Activated CD4-positive, alpha-beta T cell treated with anti-CD3 and anti-CD28 coated beads for 1 hour (primary cell): ENCODE measurements at places on chromosomes 3 and 15.

DNA sequence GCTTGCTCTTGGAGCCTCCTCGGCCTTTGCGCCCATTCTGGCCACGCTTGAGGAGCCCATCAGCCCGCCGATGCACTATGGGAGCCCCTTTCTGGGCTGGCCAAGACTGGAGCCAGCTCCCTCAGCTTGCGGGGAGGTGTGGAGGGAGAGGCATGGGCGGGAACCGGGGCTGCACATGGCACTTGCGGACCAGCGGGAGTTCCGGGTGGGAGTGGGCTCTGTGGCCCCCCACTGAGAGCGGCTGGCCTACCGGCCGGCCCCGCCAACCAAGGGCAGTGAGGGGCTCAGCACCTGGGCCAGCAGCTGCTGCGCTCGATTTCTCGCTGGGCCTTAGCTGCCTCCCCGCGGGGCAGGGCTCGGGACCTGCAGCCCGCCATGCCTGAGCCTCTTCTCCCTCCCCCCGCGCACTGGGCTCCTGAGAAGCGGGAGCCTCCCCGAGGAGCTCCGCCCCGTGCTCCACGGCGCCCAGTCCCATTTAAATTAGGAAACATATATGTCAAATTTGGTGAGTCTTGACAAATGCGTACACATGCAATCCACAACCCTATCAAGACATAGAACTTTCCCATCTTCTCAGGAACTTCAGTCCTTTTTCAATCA is 97.6 kb upstream of the CNTN3 start:
- no peak for DNase-seq

- no peak for DNase-seq
These were observed 428.8 kb upstream of the TBL1XR1 start for GRCh38 chr3:177626045-177626444.

DNA sequence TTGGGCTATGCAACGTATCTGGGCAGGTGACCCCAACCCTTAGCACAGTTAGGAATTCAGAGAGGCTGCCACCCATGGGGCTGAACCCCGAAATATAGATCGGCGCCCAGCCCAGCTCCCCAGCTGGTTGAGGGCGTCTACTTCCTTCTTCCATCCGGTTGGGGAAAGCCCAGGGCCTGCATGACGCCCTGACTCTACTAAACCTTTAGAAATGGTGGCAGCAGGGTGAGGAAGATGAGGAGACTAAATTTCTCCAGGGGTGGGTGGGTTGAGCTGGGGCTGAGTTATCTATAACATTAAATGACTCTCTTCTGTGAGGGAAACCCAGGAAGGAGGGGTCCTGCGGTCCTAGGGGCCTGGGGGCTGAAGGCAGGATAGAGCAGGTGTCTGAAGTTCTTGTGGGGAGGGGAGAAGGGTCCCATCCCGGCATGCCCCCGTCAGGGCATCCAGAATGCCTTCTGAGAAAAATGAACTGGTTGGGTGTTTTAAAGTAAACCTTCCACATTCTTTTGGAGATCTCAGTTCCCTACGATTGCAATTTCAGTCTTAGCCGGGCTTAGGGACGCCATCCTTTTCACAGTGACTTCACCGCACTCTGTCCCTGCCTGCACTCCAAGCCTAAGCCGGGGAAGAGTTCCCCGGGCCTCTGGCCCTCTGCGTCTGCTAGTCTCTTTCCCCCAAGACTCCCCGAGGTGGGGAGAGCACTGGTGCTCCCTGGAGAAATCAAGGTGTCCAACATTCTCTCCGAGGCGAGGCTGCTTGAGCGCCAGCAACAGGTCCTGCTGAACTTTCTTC is 28.5 kb downstream of the NR2F2 start:
- no peak for DNase-seq

DNA sequence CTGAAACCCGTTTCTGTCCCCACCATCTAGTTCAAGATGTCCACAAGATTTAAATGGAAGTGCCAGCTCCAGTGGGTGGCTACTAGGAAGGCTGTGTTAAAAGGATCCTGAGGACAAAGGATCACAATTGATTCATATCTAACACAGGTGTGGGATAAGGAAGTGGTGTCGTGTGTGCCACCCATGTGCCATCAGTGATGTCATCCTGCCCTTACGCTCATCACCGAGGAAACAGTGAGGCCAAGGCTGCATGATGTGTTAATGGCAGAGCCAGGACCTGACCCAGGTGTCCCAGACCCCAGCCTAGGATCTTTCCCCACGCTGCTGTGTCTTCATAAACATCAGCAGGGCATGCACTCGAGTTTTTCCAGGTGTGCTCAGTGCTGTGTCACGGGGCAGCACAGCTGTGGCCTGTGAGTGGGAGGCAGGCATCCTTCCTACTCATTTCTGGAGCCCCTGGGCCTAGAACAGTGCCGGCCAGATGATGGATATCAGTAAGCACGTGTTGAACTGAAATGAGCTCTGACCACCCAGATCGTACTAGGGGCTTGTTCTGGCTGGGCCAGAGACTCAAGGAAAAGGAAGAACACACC is 10.6 kb upstream of the TGM5 start:
- DNase-seq = no peak

GRCh38 chr15:74380361-74381189 is 13.1 kb upstream of the CYP11A1 start:
- DNase-seq = no peak

GRCh38 chr3:32257641-32258438 is 19.4 kb downstream of the CMTM8 start:
- DNase-seq = no peak

- no peak for DNase-seq
These were observed 17.3 kb upstream of the AEN start for GRCh38 chr15:88603885-88604284.
